GM04503 (cell line): ENCODE measurements at places on chromosomes 12 and 14.
A peak's percentile ranks its signal among the peaks of the same experiment; 100 is the strongest.

- no peak for DNase-seq
Measured at GRCh38 chr14:46840944-46841720, 189.6 kb upstream of the RPL10L start.

GRCh38 chr12:46233423-46233822, 35.4 kb downstream of the SLC38A1 start:
- DNase-seq, result no peak

- DNase-seq, result peak; percentile 81
Measured at GRCh38 chr12:1993341-1993740, 10.9 kb downstream of the DCP1B start.

DNA sequence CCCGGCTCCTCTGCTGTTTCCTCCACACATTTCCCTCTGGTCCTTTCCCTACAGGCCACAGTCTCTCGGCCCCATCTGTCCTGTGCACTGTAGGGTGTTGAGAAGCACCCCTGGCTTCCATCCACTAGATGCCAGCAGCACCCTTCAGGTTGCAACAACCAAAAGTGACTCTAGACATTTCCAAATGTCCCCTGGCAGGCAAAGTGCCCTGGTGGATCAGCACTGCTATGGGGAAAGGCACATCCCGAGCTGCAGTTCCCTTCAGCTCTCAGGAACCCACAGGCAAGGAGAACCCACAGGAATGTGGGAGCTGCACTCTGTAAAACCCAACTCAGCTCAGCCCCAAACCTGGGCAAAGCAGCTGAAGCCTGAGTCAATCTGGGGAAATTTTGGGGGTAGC, 77.0 kb downstream of the RBM19 start:
- DNase-seq, result peak; percentile 38

GRCh38 chr14:81206115-81206514, 14.6 kb downstream of the GTF2A1 start:
- no peak for DNase-seq

GRCh38 chr12:88575361-88575970, 4.8 kb downstream of the KITLG start:
- no peak for DNase-seq

- no peak for DNase-seq
Measured at GRCh38 chr12:130668286-130669204, 47.6 kb downstream of the RIMBP2 start.

GRCh38 chr14:23580948-23581281, 2.3 kb upstream of the JPH4 start:
- DNase-seq, result no peak

DNA sequence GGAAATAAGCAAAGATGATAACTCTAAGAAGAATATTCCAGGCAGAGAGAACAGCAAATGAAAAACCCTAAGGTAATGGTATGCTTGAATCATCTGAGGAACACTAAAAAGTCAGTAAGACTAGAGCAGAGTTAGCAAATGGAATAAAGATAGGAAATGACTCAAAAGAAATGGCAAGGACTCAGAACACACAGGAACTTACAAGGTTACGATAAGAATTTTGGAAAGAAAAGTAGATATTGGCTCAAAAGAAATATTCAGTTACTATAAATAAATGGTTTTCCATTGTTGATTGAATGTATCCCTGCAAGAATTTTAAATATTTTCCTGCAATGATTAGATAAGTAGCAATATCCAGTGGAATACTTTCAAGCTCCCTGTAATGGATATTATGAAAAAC, 705.8 kb downstream of the C12orf50 start:
- DNase-seq, result no peak

- DNase-seq, result peak; percentile 3
Measured at GRCh38 chr12:16165506-16165905, 112.0 kb downstream of the SLC15A5 start.

DNA sequence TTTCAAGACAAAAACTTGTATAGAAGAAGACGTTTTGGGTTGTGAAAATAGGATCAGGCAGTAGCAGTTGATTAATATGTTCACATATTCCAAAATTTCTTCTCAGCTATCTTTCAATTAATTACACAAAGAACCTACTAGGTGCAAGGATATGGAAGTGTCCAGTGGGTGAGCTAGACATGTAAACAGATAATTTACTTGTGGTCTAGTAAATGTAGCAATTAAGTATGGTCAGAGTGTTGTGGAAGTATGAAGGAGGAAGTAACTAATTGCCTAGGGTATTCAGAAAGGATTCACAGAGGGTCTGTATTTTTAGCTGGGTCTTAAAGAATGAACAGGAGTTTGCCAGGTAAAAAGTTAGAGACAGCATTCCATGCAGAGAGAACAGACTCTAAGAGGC, 5.9 kb downstream of the GOLGA5 start:
- no peak for DNase-seq

DNA sequence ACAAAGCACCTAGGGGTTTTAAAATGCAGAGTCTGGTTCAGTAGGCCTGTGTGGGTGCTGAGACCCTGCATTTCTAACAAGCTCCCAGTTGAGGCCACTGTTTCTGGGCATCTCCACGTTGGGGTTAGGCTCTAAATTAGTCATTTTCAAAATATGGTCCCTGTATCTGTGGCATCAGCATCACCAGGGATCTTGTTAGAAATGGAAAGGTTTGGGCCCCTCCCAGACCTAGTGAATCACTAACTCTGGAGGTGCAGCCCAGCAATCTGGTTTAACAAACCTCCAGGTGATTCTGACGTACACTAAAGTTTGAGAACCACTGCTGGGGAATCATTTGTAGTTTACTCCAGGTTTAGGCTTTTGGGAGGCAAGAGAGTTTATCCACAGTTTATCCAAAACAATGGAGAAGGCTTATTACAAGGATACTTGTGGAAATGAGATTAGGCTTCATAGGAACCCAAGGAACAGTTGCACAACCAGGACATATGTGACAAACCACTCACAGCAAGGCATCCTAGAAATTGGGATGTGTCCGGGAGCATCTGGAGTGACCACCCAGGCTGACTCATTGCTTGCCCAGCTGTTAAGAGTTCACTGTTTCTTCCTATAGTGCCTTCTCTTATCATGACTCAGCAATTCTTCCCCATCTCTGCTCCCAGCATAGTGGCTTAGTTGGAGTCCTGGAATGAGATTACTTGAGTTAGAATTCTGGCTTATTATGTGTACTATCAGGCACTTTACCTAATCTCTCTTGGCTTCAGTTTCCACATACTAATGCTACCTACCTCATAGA, 71.6 kb upstream of the STXBP6 start:
- DNase-seq, result no peak

GRCh38 chr12:132375747-132376463, 46.5 kb upstream of the GALNT9 start:
- DNase-seq, result no peak

DNA sequence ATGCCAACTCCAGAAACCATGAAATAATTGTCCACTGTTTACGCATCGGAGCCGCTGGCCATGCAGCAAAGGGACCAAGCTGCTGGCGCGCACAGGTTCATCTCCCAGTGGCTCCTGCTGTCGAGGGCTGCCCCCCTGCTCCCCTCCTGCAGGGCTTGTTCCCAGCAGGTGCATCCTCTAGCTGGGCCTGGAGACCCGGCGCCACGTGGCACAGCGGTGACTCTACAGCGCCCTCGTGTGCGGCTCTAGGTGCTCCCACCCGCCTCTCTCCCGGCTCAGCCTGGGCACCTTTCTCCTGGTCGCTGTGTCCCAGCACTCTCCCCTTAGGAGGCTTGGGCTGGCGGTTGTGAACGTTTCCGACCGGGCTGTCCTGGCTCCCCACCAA, 37.5 kb upstream of the INF2 start:
- no peak for DNase-seq

DNA sequence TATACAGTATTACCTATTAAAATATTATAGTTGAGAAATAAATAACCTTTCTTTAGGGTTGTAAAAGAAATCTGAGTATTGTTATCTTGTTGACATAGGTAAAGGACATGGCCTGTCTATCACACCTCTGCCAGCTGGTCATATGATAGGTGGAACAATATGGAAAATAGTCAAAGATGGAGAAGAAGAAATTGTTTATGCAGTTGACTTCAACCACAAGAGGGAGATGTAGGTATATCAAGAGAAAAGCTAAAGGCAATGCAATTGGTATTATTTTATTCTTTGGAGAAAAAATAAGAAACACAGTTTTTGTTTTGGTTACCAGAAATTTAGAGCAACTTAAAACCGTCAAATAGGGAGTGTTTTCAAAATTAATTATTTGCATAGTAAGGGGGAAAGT, 13.5 kb downstream of the CPSF2 start:
- no peak for DNase-seq

- DNase-seq, result no peak
Measured at GRCh38 chr12:92557422-92557724, 145.4 kb upstream of the PLEKHG7 start.

DNA sequence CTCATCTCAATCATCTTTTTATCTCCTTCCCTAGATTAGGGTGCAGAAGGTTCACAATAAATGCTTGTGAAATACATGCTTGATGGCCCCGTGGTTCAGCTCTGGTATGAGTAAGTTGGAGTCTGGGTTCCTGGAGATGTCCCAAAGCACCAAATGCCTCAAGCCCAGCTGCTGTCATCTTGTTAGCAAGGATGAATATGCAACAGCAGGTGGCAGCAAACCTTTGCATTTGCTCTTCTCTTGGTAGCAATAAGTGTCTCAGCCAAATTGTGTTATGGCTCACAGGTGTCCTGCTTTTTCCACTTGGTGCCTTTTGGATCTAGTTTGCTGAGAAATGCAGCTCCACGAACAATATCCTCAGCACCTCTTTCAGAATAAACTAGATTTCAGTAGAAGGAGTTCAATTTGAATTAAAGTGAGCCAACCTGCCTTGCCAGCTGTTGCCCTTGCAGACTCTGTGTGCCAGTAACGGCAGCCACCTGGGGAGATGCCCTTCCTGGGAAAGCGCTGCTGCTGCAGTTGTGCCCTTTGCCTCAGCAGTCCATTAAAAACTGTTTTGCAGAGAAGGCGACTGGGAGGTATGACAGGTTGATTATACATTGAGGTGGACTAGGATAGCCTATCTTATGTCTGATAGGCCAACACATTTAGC, 417.3 kb downstream of the SNAPC1 start:
- DNase-seq, result peak; percentile 60

DNA sequence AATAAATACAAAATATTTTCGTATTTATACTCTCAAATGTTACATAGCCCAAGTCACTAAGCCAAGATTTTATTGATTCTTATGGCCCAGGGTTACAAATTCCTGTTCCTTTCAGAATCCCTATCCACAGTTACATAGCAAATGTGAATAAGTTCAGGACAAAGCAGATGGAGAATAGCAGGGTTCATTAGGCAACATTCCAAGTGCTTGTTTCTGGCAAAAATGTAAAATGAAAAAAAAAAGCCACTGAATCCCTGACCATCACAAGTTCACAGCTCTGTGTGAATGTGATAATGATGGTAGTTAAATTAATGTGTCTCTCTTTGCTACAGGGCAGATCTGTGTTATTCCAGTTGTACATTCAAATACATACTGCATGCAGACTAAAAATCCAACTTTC, 74.6 kb downstream of the KCNC2 start:
- no peak for DNase-seq

- no peak for DNase-seq
Measured at GRCh38 chr12:115623764-115624334, 653.6 kb downstream of the MED13L start.

- DNase-seq, result no peak
Measured at GRCh38 chr14:77222546-77223225, 41.1 kb downstream of the TMEM63C start.
